ENCODE measurements at places on chromosomes 16 and 17. TPM values are rescaled to one million over a fixed set of nuclear protein-coding genes. Genes with fewer than 3 reads are reported as not detected.

The TMC7 gene
- 1.4 TPM for total RNA-seq

The ARHGAP44 gene
- total RNA-seq = 7.4 TPM

The ACAP1 gene
- total RNA-seq = 18.6 TPM

The ARSG gene
- total RNA-seq = 5.4 TPM

The NAA38 gene
- total RNA-seq = 47.4 TPM

The LRRC75A gene
- 4.8 TPM for total RNA-seq

The SCNN1G gene
- total RNA-seq = not detected

The PIK3R6 gene
- total RNA-seq = 1.3 TPM

The CBFA2T3 gene
- 4.4 TPM for total RNA-seq

The TAT gene
- not detected for total RNA-seq

The HOXB6 gene
- 5.8 TPM for total RNA-seq

The EFCAB13 gene
- total RNA-seq = 28.1 TPM

The RAD51C gene
- 25.0 TPM for total RNA-seq

The UTS2R gene
- not detected for total RNA-seq

The CACNG3 gene
- not detected for total RNA-seq

The PSME3 gene
- 57.7 TPM for total RNA-seq

The DPEP3 gene
- total RNA-seq = not detected

The TUBG1 gene
- 24.9 TPM for total RNA-seq

The TBC1D3C gene
- total RNA-seq = not detected

The RNF157 gene
- total RNA-seq = 2.0 TPM

The KRT31 gene
- total RNA-seq = not detected

The ANKRD13B gene
- total RNA-seq = 19.7 TPM

The TBC1D3 gene
- total RNA-seq = not detected
